NCI-H1417 treated with DMSO at 0.1 percent for 48 hours (cell line): ENCODE measurements at places on chromosomes 11 and 22.

DNA sequence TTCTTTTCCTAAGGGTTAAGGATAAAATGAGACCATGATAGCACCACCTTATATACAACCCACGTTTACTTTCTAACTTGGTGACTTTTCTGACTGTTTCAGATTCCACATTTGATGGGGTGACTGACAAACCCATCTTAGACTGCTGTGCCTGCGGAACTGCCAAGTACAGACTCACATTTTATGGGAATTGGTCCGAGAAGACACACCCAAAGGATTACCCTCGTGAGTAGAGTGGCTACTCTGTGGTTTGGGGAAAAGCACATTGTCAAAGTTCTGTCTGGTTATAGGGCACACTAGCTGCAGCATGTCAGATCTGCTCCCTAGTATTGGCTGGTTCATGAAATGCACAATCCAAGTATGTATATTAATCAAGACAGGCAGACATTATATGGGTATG lies 117.3 kb downstream of the SPON1 start:
- no peak for DNase-seq

GRCh38 chr22:30288419-30289140 lies 725 bp downstream of the CASTOR1 start:
- DNase-seq: no peak

GRCh38 chr11:87142594-87142993 lies 104.9 kb downstream of the TMEM135 start:
- no peak for DNase-seq

DNA sequence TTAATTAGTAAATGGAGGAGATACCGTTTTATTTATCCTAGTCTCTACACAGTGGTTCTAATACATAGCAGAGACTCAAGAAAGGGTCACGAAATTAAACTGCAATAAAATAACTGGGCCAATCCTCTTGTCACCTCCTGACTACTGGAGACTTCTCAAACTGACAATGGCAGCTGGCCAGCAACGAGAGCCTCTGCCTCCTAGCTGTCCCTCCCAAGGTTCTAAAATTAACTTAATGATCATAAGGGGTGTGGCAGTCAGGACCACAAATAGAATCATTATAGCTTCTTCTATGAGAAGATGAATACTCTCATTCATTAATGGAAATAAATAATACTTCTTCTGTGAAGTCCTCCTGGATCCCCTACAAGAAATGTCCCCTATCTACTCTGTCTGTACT lies 63.8 kb upstream of the APOA1 start:
- DNase-seq: no peak

GRCh38 chr22:30121960-30122359 lies 41.7 kb downstream of the HORMAD2 start:
- no peak for DNase-seq

DNA sequence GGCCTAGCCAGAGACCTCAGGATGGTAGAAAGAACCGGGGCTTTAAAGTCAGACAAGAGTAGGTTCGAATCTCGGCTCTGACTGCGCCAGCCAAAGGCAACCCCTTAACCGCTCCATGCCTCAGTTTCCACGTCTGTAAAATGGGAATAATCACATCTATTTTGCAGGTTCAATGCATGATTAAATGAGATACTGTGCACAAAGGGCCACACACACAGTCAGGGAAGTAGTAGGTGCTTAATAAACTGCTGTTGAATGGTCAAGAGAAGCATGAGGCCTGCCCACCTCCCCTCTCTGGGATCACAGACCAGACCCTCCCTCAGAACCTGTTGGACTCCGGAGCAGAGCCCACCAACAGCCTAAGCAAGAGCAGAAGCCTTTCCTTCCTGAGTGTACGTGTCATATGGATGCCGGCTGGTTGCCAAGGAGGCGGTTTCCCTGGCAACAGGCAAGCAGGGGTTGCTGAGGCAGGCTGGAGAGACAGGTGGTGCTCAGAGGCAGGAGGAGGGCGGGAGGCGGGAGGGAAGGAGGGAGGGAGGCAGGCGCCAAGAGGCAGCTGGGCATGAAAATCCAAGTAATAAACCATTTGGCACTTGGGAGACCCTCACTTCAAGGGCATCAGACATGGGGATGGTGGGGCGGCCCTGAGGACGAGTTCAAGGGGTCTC lies 43.9 kb downstream of the NFAM1 start:
- DNase-seq: peak; percentile 73

DNA sequence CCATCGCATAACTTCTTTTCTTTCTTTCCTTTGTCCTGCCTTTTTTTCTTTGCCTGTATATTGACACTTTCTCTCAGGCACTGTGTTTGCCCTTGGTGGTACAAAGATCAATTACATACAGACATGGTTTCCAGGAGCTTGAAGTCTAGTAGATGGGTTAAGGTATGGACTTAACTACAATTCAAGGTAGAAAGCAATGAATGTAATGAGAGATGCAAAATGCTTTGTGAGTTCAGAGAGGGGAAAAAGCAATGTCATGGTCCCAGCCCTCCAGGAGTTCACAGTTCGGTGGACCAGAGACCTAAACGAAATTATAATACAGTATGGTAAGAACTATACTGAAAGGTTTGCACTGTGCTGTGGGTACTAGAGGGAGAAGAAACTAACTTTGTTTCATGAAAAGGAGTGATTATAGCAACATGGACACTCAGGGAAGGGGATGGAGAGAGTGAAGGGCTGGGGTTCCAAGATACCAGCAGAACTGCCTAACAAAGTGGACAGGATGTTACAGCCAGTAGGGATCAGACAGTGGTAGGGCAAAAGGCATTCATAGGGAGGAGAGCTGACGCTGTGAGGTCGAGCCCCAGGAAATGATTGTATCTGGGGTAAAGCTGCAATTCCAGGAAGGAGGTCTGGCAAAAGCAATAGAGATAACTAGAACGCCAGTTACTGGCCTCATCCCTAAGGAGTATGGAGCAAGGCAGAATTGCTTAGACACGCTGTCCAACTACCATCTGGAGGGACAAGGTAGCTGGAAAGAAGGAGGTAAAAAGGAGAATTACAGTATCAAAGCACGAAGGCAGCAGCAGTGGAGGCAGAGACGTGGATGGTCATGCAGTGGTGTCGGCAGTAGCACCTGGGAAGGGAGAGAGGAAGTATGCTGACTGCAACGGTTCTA lies 158.3 kb upstream of the MTMR2 start:
- DNase-seq: no peak

GRCh38 chr22:36211237-36211861 lies 9.7 kb upstream of the APOL4 start:
- DNase-seq: no peak

- no peak for DNase-seq
These were observed 82.2 kb upstream of the AKIP1 start for GRCh38 chr11:8828580-8829361.

DNA sequence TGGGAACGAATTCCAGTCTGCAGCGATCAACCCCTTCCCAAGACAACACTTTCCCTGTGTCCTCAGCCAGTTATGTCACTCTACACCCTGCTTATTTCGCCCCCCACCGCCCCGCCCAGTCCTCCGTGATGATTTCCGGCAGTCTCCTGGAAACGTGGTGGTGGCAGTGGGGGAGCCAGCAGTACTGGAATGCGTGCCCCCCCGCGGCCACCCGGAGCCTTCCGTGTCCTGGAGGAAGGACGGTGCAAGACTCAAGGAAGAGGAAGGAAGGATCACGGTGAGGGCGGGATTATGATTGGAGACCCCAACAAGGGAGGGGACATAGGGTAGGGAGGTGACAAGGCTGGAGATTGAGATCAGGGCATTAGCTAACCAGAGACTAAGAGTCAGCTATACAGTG lies 4.1 kb downstream of the ROBO3 start:
- DNase-seq: no peak

DNA sequence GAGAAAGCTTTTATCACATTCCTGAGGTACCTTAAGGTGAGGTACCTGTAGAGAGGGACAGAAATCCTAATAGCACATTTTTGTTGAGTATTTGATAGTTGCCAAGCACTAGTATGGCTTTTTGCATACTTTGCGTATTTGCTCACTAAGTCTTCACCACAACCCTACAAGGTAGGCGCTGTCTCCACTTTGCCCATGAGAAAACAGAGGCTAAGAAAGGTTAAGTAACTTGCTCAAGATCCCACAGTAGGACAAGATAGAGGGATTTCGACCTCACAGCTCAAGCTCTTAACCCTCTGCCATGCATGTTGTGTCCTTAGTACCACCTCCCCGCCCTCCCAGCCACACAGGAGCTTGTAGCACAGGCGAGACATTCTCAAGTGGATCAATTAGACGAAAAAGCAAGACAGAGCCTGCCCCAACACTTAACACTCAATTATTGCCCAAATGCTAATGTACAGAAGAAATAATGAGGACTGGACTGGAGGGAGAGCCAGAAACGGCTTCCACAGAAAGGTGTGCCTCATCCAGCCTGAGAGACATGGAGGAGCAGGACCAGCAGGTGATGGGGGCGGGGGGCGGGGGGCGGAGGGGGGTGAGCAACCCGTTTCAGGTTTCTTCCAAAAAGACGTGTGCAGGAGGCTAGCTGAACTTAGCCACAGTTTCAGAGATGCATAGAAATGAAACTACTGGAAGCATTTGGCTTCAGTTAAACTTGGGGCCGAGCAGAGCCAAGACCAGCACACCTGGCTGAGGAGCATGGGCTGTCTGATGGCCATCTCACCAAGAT lies 26.7 kb upstream of the CD44 start:
- DNase-seq: peak; percentile 32

DNA sequence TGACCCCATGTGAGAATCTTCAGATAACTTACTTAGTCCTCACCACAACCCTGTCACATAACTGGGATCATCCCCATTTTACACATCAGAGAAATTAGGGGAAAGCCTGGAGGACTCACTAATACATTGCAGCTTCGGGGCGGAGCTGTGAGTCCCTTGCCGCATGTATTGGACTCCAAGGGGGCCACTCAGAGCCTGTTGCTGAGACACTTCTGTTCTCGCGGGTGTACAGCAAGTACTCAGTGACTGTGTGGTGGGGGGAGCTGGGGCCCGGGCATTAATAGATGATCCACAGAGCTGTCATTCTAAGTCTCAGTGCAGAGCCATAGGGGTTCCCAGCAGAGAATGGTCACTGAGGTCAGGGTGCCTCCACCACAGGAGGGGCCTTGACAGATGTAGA lies 13.5 kb downstream of the OAF start:
- no peak for DNase-seq

DNA sequence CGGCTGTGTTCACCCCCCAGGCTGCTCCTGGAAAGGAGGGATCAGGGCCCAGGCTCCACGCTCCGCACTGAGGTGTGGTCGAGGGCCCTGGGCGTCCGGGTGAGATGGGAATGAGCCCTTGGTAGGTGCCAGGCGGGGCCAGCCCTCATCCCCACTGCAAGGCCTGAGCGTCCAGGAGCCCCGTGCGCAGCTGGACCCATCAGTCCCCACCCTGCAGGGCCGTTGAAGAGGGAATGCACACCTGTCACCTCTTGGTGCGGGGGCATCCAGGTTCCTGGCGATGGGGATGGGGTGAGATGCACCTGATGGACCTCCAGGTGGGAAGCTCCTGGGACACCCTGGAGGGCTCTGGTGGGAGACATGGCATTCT lies 72.2 kb downstream of the KCNQ1 start:
- DNase-seq: no peak

DNA sequence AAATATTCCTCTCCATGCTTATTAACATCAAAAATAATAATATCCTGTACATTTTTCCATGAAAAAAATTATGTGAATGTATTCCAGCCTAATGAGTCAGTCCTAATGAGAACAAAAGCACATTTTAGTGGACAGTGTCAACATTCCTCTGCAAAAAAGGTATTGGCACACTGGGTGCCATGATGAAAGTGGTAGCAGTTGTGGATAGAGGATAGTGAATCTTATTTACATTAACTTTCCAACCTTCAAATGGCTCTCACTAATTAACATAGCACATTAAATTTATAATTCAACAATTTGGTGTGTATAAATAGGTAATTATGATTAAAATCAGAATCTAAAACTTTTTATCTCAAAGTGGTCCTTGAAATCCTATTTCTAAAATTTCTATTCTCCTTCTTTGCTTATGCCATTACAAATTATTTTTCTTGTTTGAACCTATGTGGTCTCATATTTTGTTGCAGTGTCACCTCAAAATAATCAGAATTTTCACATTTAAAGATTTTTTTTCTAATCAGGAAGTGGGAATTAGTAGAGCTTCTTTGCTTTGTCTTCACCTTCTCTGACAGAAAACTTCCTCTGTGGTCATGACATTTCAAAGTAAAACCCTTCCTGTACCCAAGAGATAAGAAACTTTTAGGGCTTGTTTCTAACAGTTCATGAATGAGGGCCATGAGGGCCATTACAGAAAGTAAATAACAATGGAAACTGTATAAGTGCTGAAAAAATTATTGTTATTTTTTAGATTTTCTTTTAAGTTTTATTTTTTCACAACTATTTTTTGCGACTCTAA lies 18.7 kb downstream of the SOX6 start:
- DNase-seq: no peak

DNA sequence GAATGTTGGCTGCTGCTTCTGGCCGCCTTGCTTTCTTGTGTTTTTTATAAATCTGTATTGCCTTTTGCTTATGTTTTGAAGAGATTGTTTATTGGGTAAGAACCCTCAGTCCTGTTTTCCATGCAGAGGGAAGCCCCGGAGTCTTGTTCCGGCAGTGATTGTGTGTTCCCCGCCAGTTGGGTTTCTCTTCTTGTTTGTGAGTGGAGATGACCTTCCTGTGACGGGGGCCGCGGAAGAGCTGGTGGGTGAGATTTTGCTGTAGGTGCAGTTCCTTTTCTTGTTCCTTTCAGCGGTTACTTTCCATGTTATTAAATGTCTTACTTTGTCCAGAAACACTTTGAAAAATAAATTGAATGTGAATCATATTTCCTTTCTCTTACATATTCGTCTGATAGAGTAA lies 8.3 kb downstream of the TBC1D22A start:
- no peak for DNase-seq

DNA sequence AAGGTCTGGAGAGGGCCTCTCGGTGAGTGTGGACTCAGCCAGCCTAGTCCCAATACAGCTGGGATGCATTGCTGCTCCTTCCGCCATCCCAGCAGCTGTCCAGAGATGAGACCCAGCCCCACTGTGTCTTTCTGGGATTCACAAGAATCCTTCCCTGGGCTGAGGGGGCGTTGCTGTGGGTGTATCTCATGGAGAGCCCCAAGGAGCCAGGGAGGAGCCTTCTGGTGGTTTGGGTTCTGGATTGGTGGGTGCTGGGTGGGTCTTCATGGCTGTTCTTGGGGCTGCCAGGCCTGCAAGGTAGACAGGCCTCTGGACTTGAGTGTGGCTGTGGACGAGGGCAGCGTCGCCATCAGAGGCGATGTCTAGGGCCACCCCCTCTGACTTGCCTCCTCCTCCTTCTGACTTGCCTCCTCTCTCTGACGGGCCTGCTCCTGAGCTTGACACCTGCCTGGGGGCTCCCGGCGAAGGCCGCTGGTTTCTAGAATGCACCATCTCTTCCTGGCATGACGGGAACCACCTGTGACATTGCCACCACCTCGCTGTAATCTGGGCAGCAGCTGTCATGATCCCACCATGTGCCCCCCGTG lies 17.2 kb downstream of the KCNQ1 start:
- DNase-seq: no peak

- no peak for DNase-seq
These were observed 171.4 kb upstream of the CTSC start for GRCh38 chr11:88508759-88509581.

- DNase-seq: no peak
These were observed 113.9 kb downstream of the RPS6KA4 start for GRCh38 chr11:64472593-64473455.

GRCh38 chr11:27705873-27706820 lies 5.9 kb upstream of the BDNF start:
- DNase-seq: no peak
